ENCODE measurements at places on chromosomes 6 and 20.
A peak's percentile ranks its signal among the peaks of the same experiment; 100 is the strongest.

DNA sequence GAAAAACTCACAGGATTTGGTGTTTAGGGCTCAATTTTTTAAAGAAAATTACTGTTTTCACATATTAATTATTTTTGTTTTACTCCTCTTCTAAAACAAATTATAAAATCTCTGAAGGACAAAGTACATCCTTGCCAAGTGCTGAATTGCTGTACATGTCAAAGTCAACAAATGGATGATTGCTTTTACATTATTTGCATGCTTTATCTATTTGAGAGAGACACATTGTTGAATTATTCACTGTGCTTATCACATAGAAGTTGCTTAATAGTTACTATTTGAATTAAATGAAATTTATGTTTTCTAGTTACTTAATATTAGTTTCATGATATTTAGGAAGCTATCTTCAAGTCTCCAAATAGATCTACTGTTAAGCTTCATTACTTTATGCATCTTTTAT, 318.6 kb upstream of the PTCHD4 start:
- no peak for DNase-seq

- DNase-seq: peak; percentile 20
Measured at GRCh38 chr20:48858075-48858790, 30.4 kb upstream of the PREX1 start.

- DNase-seq: no peak
Measured at GRCh38 chr20:58239216-58239615, 10.8 kb upstream of the ANKRD60 start.

DNA sequence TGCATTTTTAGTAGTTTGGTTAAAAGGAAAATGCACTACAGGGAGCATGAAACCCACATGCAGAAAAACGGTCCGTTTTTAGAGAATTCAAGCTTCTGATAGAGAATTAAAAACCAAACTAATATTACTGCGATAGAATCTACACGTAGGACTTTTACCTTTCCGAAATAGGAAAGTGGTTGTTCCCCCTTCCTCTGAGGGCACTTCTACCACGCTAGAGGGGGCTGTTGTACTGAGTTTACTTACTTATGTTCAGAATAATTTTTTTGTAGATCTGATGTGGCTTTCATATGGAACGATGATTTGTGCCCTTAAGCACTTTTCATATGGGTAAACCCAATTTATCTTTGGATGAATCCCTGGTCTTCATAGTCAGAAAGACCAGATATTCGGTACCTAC, 264.3 kb upstream of the PLN start:
- DNase-seq: peak; percentile 72

DNA sequence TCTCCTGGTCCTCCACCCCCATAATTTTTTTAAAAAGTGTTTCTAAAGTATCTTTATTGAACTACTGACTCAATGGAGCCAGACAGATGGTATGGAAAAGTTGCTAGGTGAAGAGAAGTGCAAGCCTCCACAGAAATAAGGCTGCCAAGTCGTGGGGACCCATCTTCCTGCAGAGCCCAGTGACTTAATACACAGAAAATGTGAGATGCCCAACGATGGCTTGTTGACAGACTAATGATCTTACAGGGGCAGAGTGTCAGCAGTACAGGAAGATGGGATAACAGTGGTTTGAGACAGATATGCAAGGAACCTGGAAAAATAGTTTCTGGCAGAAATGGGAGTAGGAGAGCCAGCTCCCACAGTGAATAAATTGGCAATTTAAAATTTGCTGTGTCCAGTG, 43.3 kb downstream of the FYN start:
- DNase-seq: no peak

- DNase-seq: no peak
Measured at GRCh38 chr6:35413911-35414310, 38.2 kb upstream of the FANCE start.

- DNase-seq: no peak
Measured at GRCh38 chr6:56019973-56020372, 144.6 kb upstream of the BMP5 start.
